C1 segment of cervical spinal cord (tissue), 14 donors: ENCODE measurements at places on chromosomes 12 and 14.
A peak's percentile ranks its signal among the peaks of the same experiment; 100 is the strongest.

DNA sequence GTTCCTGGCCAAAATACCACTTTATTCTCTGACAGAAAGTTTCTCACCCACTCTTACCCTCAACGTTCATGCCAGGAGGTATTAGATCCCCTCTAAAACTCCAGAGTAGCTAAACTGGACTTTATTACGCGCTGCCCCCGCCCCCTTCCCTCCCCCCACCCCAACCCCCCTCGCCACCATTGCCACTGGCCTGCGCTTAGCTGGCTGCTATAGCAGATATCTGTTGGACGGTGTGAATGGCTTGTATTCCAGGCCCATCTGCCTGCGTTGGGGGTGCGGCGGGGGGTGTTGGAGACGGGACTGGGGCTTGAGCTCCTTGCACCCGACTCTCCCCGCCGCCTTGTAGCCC lies 564 bp upstream of the THTPA start:
- no peak for DNase-seq

DNA sequence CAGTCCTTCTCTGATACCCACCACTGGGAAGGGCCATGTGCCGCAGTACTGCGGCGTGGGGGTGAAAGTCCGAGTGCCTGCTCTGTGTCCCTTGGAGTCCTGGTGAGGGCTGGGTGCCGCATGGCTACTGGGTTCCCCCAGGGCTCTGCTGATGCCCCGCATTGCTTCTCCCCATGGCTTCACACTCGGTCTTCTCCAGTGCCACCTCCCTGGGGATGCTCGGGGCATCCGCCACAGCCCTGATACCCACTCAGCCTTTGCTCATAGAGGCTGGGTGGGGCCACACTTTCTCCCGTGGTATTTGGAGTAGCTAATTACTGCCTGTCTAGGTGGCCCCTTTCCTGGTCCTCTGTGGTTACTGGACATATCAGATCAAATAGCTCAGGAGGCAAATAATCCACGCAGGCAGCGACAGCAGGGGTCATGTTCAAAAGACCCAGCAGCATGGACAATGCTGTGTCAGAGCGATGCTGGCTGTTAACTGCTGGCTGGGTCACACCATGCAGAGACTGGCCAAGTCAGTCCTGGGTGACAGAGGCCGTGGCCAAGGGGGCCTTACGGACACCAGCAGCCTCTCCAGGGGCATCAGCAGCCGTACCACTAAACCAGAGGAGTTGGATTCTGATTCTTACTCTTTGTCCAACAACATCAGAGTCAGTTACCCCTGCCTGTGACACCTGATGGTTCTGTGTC lies 106.5 kb downstream of the ADGRD1 start:
- DNase-seq = no peak

DNA sequence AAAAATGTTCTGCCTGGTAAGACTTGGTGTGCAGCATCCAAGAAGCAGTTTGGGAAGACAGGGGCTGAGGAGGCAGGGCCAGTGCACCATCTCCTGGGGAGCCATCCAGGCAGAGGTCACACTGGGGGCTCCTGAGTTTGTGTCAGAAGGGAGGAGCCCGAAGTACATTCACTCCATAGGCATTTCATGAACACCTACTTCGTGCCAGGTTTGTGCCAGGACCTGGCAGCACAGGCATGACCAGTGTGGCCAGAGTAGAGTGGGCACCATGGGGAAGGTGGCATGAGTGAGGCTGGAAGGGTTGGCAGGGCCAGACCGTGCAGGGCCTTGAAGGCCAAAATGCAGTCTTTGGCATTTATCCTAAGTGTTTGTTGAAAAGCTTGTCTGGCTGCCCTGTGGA lies 86.5 kb upstream of the RIN3 start:
- no peak for DNase-seq

GRCh38 chr12:108551535-108551934 lies 9.4 kb downstream of the SART3 start:
- no peak for DNase-seq

GRCh38 chr12:104280717-104281458 lies 22.7 kb upstream of the EID3 start:
- DNase-seq = no peak

GRCh38 chr12:29742646-29743045 lies 41.1 kb downstream of the TMTC1 start:
- DNase-seq = no peak

GRCh38 chr12:3988519-3989217 lies 115.5 kb upstream of the PARP11 start:
- DNase-seq = no peak

DNA sequence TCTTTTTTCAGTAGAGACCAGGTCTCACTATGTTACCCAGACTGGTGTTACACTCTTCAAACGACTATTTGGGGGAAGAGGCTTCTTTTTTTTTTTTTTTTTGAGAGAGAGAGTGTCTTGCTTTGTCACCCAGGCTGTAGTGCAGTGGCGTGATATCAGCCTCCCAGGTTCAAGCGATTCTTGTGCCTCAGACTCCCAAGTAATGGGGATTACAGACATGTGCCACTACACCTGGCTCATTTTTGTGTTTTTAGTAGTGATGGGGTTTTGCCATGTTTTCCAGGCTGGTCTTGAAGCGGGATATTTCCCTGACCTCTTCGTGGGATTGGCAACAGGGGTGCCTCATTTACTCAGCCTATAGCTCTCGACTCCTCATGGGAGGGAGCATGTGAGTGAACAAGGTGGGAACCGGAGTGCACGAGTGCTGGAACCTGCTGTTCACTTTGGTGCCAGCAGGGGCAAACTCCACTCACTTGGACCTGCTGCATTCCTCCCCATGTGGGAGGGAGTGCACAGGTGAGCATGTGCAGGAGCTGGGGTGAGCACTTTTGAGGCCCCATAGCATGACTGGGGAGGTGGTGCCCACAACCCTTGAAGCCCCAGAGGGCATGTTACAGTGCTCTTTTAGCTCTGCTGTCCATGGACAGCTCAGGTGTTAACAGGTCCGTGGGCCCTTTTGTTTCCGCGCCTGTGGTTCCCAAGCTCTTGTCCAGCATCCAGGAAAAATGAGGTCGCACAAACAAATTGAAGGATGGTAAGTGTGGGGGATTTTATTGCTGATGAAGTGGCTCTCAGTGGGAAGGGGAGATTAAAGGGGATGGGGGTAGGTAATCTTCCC lies 79.1 kb upstream of the HECTD1 start:
- DNase-seq = no peak

- DNase-seq = no peak
Measured at GRCh38 chr12:64796205-64796845, 28.1 kb upstream of the TBC1D30 start.

DNA sequence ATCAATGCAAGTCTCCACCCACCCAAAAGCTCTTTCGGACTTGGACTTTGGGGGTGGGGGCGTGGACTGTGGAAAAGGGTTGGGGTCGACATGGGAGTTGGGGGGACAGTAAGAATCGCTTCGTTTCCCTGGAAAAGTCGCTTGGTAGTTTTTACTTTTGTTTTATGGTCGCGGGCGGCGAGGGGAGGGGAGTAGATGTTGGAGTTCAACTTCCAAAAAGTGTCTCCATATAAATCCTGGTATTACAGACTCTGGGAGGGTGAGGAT lies 568 bp upstream of the BCL11B start:
- DNase-seq = no peak

DNA sequence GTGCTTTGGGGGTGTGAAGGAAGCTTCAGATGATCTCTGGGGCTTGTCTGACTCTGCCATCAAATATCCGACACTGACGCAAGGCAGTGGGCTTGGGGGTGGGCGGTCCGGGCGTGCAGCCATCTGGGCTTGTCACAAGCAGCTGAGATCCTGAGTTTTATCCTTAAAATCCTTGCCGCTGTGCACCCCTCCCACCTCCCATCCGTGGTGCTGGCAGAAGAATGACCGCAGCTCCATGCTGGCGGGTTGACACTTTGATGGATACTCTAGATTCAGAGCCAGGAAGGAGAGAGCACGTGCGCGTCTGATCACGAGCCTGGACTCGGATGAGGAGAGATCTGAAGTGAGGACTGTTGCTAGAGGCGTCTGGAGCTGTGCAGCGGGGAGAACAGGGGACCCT lies 3.0 kb downstream of the ZFYVE21 start:
- DNase-seq = no peak

- no peak for DNase-seq
Measured at GRCh38 chr14:92984896-92985295, 61.9 kb downstream of the CHGA start.

GRCh38 chr12:116717466-116718437 lies 20.1 kb downstream of the SPRING1 start:
- DNase-seq = peak; percentile 63

GRCh38 chr12:62629971-62630739 lies 163.5 kb downstream of the MON2 start:
- DNase-seq = no peak

GRCh38 chr14:95460647-95461478 lies 55.6 kb downstream of the SYNE3 start:
- DNase-seq = peak; percentile 82

- DNase-seq = no peak
Measured at GRCh38 chr12:116958402-116959197, 47.9 kb downstream of the FBXW8 start.

- DNase-seq = no peak
Measured at GRCh38 chr12:66092559-66093269, 37.8 kb downstream of the LLPH start.

- no peak for DNase-seq
Measured at GRCh38 chr12:68140556-68140955, 19.0 kb downstream of the IFNG start.

DNA sequence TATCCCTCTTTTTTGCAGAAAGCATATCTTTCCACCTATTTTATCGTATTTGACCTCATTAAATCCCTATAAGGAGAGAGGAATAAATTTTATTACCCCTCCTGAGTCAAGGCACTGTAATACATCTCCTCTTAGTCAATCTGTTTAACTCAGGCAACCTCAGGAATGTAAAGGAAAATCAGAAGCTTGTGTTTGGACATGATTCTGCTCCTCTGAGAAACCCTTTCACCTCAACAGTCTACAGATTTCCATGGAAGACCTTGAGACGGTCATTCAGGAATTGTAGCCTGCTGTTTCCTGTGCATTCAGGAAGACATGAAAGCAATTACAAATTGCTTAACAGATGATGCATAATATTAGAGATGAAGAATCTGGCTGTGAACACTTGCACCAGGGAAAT lies 360.8 kb downstream of the PAWR start:
- DNase-seq = no peak

DNA sequence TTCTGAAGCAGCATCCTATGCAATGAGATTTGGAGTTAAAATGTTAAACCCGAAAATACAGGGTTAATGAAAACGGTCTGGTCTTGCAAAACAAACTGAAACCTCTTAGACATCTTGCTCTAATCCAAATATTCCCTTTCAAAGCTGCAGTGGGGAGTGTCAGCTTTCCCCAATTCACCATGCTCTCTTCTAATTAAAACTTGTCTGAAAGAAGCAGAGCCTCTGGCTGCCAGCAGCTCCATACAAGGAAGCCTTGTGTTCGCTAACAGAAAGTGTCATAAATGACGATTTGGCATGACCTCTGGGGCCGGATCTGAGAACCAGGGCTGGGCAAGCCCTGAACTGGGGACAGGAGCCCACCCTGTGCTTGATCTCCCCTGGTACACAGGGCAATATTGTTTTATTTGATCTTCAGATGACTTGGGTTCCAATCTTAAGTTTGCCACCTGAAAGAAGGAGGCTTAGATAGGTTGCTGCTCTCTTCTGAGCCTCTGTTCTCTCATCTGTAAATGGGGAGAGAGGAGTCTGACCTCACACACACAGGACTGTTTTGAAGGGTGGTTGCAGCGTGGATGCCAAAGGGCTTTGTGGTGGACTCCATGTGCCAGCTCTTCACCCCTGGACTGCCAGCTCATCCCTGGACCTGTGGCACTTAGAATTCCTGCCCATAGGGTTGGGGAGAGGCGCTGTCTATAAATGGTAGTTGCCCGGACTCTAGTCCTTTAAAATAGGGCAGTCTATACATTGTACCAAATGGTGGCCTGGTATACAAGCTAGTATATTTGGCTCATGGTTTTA lies 7.8 kb downstream of the KMT5A start:
- DNase-seq = no peak

DNA sequence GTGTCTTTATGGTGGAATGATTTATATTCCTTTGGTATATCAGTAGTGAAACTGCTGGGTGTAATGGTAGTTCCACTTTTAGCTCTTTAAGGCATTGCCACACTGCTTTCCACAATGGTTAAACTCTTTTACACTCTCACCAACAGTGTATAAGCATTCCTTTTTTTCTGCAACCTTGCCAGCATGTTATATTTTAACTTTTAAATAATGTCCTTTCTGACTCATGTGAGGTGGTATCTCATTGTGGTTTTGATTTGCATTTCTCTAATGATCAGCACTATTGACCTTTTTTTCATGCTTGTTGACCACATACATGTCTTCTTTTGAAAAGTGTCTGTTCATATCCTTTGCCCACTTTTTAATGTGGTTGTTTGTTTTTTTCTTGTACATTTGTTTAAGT lies 142.5 kb downstream of the MSRB3 start:
- DNase-seq = no peak

DNA sequence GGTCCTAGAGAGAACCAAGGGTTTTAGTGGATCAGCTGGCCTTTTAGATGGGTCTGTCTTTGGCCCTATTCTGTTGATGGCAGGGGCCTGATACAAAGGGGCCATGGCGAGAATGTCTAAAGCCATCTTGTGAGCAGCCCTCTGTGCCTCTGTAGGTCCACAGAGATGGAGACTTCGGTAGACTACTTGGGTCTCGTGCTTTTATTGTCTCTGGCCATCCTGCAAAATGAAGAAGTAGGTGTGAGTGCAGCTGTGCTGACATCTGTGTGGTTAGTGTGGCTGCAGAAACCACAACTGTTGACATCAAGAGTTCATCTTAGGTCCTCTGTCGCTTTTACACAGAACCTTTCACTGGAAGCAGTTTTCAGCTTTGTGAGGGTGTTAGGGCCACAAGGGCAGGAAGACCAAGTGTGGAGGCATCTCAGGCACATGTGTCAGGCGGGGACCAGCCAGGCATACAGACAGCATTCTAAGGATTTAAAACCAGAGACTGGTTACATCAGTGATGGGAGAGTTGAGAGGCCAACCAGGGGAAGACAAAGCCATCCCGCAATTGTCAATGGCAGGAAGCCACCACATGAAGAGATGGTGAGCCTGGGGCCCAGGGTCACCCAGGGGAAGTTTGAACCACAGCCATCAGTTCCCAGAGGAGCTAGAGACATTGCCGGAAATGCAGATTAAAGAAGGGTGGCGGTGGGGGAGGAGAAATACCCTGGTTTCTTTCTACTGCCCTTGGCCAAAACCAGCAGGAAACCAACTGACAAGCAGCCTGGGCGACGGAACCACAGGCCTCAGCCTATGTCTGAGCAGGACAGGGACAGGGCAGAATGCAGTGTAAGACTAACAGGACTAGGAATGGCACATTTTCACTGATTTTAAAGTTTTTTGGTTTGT lies 13.0 kb upstream of the TPCN1 start:
- no peak for DNase-seq

- DNase-seq = no peak
Measured at GRCh38 chr14:74346341-74346740, 1.9 kb upstream of the VRTN start.

DNA sequence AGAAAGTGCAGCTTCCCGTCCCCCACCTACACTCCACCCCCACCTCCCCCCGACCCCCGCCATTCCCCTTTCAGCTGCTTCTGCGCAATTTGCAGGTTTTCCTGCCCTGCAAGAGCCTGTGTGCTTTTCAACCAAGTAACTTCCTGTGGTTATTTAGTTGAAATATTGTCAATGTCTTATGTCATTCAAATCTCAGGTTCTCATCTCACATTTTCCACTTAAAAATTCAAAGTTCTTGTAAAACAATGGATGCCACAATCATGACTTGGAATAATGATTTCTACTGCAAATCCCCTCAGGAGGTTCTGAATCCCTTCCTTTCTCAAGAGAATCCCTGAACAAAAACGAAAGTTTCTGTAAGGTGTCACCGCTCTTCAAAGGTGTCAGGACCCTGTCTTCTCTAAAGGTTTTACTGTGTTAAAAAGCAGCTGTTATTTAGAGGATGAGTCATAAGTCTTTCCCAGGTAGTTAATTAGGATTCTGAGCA lies 31.6 kb downstream of the WBP11 start:
- no peak for DNase-seq
